ENCODE measurements at places on chromosomes 6 and 20. TPM values are rescaled to one million over a fixed set of nuclear protein-coding genes. Genes with fewer than 3 reads are reported as not detected.

DNA sequence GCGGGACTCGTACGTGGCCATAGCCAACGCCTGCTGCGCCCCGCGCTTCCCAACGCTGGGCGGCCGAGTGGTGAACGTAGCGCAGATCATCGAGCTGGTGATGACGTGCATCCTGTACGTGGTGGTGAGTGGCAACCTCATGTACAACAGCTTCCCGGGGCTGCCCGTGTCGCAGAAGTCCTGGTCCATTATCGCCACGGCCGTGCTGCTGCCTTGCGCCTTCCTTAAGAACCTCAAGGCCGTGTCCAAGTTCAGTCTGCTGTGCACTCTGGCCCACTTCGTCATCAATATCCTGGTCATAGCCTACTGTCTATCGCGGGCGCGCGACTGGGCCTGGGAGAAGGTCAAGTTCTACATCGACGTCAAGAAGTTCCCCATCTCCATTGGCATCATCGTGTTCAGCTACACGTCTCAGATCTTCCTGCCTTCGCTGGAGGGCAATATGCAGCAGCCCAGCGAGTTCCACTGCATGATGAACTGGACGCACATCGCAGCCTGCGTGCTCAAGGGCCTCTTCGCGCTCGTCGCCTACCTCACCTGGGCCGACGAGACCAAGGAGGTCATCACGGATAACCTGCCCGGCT is 3.4 kb downstream of the SLC32A1 start:
- no peak for DNase-seq

GRCh38 chr6:26295691-26296555 is 69.1 kb upstream of the BTN3A2 start:
- DNase-seq, result no peak

GRCh38 chr6:128179876-128180438 is 279.1 kb upstream of the THEMIS start:
- no peak for DNase-seq

- DNase-seq, result peak; percentile 47
These were observed 75.5 kb upstream of the SCP2D1 start for GRCh38 chr20:18738055-18738454.

Gene BMP7
- total RNA-seq, result 2.8 TPM

DNA sequence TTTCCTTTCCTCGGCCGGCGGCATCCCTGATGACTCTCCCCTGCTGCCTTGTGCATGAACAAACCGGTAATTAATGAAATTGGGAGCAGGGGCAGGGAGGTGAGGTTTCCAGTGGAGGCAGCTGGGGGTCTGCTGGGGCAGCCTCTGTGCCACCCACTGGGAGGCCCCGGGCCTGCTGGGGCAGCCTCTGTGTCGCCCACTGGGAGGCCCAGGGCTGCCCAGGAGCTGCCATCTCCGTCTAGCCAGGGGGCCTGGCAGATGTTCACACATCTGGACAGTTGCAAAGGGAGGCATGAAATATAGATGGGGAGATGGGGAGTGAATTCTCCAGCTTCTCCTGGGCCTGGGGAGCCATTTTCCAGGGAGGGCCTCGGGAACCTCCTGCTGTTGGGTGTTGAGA is 33.8 kb downstream of the TOX2 start:
- no peak for DNase-seq

Gene MYMX
- 0.39 TPM for total RNA-seq

DNA sequence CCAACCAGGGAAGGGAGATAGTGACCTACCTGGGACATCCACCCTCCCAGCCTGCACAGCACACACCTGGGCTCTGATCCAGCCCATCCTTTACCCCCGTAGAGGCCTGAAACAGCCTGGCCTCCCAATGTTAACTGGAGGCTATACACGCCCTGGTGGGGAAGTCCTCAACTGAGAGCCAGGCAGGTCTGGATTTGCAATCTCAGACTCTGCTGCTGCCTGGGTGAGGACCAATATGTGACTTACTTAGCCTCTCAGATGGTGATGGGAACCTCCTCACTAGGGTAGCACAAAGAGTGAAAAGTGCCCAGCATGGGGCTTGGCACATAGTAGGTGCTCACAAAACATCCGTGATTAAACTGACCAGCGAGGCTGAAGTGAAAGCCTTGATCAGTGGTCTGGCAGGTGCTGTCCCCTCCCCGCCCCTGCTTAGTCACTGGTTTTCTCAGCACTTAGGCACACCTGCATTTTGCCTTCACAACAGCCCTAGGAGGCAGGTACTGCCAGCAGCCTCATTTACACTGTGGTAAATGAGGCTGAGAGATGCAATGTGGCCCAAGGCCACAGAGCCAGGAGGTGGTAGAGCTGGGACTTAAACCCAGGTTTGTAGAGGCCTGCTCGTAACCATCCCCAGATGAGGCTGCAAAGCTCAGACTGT is 12.4 kb downstream of the PEDS1 start:
- no peak for DNase-seq

DNA sequence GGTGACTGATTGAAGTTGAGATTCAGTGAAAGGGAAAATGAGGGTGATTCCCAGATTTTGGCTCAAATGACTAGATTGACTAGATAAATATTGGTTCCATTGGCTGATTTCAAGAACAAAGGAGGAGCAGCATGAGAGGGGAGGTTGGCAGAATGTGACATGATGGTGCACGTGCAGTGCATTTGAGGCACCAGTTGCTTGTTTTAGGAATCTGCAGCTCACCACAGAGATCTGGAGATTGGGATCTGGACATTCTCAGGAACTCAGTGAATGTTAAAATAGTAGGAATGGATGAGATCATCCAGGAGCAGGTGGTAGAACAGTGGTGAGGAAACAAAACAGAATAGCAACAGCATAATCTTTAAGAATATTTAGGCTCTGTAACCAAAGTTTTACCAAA is 496.3 kb downstream of the DHX35 start:
- DNase-seq, result no peak

DNA sequence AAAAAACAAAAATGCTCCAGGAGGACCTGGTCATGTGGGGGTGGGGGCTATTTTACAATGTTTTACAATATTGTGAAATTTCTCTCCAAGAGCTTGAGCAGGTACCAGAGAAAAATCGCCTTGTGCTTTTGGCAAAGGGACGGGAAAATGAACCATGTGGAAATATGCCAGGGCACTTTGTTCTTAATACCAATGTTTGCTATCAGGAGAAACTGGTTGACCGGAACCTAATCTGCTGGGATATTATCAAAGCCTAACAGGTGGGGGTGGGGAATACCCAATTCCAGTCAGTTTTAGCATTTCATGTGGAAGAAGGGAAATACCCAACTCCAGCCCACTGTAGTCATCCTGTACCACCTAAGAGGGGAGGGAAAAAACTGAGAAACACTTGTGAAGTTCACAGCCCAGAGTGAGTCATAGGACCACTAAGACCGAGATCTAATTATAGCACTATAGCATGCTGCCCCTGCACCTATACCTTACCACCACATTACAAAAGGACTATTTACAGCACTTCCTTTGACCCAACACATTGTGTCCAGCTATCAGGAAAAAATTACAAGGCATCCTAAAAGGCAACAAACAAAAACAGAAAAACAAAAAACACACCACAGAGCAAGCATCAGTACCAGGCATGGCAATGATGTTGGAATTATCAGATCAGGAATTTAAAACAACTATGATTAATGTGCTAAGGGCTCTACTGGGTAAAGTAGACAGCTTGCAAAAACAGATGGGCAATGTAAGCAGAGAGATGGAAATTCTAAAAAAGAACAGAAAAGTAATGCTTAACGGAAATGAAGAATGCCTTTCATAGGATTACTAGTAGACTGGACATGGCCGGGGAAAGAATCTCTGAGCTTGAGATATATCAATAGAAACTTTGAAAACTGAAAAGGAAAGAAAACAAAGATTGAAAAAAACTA is 84.1 kb upstream of the POPDC3 start:
- DNase-seq, result no peak

DNA sequence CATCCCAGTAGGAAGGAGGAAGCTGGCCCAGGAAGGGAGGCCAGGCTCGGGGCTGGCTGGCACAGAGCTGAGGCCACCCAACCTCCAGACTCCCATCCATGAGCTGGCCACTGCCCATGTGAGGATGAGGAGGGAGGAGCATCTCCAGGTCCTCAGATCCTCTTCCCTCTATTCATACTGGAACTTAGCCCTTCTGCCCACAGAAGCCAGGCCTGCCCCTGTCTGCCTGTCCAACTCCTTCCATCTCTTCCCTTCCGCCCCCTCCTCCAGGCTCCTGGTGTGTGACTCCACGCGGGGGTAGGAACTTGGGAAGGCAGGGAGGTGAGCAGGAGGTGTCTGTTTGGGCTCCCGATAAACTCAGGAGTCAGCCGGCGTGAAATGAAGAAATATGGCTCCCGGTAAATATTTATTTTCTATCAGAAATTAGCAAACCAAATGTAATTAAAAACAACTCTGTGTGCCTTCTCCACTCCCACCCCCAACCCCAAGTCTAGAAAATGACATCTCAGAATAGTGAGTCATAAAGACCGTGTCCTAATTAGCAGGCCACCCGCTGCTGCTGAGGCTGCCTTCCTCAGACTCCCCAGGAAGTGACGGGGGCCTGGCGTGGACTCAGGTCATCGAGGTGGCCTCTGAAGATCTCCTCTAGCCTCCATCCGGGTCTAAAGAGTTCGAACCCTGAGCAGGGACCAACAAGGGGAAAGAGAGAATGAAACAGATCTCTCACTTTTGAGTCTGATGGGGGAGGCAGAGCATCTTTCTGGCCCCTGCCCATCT is 81.9 kb downstream of the MDGA1 start:
- DNase-seq, result no peak

GRCh38 chr6:75893776-75894152 is 144.7 kb downstream of the MYO6 start:
- no peak for DNase-seq

- DNase-seq, result no peak
These were observed 27.2 kb downstream of the SRC start for GRCh38 chr20:37373020-37373598.

DNA sequence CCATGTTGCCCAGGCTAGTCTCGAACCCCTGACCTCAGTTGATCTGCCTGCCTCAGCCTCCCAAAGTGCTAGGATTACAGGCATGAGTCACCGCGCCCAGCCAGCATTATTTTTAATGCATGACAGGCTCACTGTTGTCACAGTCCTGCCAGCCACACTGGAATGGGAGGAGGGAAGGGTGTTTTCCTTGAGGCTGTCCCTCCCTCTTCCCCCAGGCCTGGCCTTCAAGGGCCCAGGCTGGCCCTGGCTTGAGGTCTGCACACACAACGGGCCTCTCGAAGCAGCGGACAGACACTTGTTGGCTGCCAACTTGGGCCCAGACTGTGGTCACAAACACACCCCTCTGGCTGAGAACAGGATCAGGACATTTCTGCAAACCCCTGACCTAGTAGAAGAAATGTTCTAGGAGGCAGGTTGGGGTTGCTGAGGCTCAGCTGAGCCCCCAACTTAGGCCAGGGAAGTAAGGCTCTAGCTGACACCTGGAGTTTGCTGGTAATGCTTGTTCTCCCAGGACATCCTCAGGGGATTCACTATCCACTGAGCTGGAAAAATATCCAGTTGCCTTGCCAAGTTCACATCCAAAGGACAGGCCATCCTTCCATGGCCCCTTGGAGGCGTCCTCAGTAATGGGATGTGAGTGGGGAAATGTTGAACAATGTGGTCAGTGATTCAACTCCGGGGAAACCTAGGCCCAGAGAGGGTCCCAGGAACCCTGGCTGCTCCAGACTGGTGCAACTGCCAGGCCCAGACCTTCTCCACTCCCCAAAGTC is 9.9 kb downstream of the SNTA1 start:
- DNase-seq, result no peak

- DNase-seq, result peak; percentile 70
These were observed 223.4 kb downstream of the FOXC1 start for GRCh38 chr6:1832844-1833787.

DNA sequence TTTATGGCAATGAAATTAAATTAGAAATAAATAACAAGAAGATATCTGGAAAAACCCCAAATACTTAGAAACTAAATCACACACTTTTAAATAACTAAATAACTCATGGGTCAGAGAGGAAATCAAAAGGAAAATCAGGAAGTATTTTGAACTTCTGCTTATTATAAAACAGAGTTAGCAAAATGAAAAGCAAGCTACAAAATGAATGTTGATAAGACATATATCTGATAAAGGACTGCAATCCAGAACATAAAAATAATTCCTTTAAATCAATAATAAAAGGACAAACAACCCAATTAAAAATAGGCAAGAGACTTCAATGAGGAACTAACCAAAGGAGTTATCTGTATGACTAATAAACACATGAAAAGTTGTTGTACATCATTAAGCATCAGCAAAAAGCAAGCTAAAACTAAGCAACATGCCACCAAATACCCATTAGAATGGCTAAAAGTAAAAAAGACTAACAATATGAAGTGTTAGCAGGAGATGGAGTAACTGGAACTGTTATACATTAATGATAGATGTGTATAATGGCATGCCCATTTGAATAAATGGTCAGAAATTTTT is 38.9 kb upstream of the STMND1 start:
- no peak for DNase-seq

DNA sequence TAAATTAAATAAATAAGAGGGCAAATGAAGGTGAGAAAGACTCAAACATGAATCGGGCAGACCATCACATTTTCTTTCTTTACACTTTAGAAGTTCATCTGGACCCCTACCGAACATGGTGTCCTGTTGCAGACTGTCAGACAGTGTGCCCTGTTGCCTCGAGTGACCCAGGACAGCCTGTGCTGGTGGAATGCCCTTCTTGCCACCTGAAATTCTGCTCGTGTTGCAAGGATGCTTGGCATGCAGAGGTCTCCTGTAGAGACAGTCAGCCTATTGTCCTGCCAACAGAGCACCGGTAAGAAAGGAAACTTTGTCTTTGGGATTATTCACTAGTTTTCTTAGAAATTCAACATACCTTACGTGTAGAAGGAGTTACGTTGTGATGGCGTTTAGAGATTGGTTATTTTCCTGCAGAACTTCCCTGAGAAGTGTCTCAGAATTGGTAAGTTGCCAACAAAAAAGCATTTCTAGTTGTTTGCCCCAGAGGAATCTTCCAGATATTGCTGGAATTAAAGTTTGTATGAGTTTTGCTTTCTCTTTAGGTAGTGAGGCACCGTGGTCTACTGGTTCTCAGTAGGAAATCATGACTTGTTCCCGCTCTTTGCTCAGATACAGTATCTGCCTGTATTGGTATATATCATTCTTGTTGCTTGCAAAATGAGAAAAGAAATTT is 70.1 kb downstream of the RNF144B start:
- DNase-seq, result no peak

- no peak for DNase-seq
These were observed 244.6 kb upstream of the FOXQ1 start for GRCh38 chr6:1067346-1067745.

Data from mucosa of descending colon (tissue), 3 donors.